ENCODE measurements at places on chromosomes 3 and 15.

GRCh38 chr3:55059027-55059629 is 131.3 kb upstream of the LRTM1 start:
- DNase-seq, result no peak

DNA sequence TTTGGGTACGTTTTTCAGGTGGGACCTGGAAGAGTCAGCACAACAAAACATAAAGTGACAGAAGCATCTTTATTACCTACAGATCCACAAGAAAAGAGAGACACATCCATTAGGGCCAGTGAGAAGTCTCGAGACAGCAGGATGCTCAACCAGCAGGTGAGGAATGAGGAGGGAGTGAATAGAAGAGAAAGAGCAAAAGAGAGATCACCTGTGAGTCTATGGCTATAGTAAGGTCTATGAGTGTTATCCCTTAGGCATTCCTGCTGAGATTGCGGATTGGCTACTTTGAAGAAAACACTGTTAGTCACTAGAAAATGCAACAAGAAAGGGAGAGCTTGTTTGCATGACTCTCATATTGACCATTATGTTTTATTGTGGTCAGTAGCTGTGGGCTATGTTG is 1556.2 kb upstream of the GBE1 start:
- DNase-seq, result no peak

GRCh38 chr3:187741403-187742350 is 3.6 kb downstream of the BCL6 start:
- DNase-seq, result peak; percentile 77

DNA sequence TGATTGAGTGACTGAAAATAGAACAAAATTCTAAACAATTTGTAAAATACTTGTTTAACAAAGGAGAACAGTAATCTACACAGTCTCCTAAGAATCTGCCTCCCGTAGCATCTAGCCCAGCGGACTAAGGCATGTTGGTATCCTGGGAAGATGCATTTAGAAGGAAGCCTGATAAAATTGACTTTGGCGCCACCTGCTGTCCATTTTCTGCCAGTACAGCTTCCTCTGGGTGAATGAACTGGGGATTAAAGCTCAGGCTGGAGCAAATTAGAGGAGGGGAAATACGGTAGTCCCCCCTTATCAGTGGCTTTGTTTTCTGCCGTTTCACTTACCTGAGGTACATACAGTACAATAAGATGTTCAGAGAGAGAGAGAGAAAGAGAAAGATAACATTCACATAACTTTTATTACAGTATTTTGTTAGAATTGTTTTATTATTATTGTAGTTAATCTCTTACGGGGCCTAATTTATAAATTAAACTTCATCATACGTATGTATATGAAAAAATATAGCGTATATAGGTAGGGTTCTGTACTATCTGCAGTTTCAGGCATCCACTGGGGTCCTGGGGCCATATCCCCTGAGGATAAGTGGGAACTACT is 191.6 kb downstream of the GAP43 start:
- DNase-seq, result peak; percentile 54

DNA sequence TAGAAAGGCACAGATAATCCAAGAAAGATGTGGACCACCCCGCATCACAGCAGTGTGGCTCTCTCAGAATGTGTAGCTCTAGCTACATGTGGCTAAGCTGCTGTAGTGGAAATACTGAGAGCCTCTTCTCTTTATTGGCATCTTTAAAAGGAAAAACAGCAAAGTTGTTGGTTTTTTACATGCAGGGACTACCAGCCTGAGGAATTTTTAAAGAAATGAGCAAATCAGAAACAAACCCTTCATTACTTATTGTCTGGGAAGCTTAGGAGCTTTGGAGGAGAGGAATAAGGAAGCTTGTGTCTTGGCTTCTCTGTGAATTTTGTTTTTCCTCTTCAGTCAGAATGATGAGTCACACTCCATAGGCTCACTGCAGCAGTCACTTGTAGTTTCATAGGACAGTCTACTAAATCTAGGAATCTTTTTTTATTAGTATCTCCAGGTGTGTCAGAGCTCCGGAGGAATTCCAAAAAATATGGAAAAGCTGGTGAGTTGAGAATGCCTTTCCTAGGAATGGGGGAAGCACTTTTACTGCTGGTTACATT is 27.5 kb downstream of the POLG start:
- DNase-seq, result no peak

DNA sequence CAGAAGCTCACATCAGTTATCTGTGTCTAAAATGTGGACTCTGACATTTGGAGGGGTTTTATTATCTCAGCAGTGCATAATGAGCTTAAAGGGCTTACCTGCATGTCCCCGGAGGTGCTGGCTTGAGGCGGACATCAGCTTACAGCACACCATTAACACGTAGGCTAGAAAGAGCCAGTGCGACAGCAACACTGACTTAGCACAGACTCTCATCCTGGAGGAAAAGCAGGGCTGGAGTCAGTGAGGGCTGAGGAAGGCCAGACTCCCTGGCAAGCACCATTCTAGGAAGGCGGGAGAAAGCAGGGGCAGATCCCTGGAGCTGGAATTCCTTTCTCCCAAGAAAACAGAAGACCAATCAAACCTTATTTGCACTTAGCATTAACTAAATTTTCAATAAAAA is 51.7 kb downstream of the TAFA4 start:
- no peak for DNase-seq

- DNase-seq, result no peak
Measured at GRCh38 chr3:119746423-119746822, 35.5 kb upstream of the NR1I2 start.

- no peak for DNase-seq
Measured at GRCh38 chr3:142275856-142276255, 50.5 kb upstream of the GK5 start.

DNA sequence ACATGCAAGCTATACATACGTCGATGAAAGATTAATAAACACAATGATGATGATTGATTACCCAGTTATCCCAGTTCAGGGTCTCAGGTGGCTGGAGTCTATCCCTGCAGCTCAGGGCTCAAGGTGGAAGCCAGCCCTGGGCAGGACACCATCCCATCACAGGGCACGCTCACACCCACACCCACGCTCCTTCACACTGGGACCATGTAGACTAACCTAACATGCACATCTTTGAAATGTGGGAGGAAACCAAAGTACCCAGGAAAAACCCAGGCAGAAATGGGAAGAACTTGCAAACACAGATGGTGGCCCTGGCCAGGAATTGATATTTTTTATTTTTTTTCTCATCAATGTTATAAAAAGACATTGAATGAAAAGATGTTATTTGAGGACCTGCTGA is 151.4 kb upstream of the MCTP2 start:
- DNase-seq, result no peak

DNA sequence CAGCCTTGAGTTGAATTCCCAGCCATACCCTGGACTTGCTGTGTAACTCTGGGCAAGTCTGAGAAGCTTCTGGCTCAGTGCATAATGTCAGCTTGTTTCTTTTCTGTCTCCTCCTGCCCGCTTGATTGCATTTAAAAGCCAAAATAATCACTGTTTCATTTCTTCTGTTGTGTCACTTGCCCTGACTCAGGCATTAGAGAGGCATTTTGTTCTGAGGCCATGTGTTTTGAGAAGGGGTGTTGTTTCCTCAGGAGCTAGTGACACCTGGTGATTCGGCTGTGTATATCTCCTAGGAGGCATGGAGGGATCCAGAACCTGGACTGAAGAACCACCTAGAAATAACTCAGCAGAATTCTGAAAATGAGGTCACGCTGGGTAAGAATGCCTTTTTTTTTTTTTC is 16.0 kb downstream of the WDR73 start:
- DNase-seq, result no peak

GRCh38 chr15:75532413-75533250 is 46.5 kb downstream of the PTPN9 start:
- peak; percentile 88 for DNase-seq
